NCI-H1092 treated with DMSO at 0.1 percent for 48 hours (cell line): ENCODE measurements at places on chromosomes 5 and 9.

- DNase-seq: no peak
These were observed 77.4 kb downstream of the OTULIN start for GRCh38 chr5:14741801-14742440.

DNA sequence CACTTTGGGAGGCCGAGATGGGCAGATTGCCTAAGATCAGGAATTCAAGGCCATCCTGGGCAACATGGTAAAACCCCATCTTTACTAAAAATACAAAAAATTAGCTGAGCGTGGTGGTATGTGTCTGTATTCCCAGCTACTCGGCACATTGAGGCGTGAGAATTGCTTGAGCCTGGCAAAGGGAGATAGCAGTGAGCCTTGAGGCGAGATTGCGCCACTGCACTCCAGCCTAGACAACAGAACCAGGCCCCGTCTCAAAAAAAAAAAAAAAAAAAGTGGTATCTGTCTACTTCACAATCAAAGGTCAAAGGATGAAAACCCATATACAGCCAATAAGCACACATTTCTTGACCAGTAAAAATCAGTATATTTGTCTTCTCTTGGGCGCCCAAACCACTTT, 728.5 kb upstream of the ADAMTS16 start:
- no peak for DNase-seq

DNA sequence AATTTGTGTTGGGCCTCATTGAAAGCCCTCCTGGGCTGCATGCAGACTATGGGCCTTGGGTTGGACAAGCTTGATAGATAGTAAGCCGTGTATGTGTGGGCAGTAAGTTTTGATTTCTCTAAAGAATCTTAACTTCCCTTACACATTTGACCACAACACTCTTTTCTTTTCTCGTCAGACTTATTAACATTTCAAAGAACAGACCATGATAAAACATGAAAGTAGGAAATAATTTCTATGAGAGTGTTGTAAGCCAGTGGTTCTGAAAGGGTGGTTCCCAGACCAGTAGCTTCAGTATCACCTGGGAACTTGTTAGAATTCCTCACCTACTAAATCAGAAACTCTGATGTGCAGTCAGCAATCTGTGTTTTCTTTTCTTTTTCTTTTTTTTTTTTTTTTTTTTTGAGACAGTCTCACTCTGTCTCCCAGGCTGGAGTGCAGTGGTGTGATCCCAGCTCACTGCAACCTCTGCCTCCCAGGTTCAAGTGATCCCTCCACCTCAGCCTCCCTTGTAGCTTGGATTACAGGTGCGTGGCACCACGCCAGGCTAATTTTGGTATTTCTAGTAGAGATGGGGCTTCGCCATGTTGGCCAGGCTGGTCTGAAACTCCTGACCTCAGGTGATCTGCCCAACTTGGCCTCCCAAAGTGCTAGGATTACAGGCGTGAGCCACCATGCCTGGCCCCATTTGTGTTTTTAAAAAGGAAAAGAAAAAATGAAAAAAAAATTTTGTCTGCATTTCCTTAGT, 20.0 kb upstream of the GCNT1 start:
- no peak for DNase-seq

DNA sequence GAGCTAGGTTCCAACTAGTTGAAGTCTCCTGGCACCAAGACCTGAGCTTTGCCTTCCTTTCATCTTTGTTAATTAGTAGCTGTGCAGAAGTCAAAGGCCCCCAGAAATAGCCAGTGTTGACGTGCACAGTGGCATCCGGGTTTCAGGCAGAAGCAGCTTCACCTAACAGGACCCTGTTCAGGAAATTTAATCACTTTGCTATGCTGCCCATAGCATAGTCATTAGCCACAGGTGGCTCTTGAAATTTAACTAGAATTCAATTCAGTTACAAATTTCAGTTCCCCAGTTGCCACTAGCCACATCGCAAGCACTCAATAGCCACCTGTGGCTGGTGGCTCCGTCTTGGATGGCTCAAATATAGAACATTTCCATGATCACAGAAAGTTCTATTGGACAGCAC, 179.1 kb downstream of the GOLPH3 start:
- DNase-seq: no peak

DNA sequence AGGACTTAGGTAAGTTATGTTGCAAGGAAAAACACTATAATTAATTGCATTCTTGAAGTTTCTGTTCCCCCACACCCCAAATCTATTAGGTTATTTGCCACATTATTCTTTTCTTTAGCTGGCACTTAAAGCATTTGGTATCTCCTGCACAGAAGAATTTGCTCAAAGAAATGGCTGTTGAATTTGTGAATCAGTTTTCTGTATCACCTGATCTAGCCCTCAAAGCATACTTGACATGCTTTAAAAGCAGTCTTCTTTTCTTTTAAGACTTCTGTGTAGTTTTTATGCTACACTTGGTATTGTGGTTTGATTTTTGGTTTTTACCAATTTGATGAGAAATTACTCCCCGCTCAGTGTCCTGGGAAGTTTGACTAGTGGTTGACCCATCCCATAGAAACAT, 69.1 kb downstream of the RIC1 start:
- no peak for DNase-seq
